ENCODE measurements at places on chromosomes 6 and 20.

DNA sequence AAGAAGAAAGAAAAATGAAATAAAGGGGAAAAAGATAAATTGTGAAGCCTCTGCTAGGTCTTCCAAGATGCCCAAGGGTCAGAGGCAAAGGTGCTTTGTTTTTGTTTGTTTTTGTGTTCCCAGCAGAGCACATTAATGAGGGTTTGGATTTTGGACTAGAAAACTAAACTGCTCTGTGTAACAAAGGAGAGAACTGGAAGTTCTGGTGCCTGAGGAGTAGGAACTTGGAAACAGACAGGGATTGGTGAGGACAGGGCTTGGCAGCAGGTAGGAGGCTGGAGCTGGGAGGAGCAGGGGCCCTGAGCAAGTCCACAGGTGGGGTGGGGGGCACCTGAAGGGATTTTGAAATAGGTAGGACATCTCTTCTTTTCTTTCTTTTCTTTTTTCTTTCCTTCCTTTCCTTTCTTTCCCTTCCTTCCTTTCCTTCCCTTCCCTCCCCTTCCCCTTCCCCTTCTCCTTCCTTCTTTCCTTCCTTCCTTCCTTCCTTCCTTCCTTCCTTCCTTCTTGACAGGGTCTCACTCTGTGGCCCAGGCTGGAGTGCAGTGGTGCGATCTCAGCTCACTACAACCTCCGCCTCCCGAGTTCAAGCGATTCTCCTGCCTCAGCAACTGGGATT is 15.3 kb upstream of the ABRACL start:
- no peak for DNase-seq

GRCh38 chr6:145139895-145140294 is 595.4 kb downstream of the EPM2A start:
- DNase-seq = no peak

DNA sequence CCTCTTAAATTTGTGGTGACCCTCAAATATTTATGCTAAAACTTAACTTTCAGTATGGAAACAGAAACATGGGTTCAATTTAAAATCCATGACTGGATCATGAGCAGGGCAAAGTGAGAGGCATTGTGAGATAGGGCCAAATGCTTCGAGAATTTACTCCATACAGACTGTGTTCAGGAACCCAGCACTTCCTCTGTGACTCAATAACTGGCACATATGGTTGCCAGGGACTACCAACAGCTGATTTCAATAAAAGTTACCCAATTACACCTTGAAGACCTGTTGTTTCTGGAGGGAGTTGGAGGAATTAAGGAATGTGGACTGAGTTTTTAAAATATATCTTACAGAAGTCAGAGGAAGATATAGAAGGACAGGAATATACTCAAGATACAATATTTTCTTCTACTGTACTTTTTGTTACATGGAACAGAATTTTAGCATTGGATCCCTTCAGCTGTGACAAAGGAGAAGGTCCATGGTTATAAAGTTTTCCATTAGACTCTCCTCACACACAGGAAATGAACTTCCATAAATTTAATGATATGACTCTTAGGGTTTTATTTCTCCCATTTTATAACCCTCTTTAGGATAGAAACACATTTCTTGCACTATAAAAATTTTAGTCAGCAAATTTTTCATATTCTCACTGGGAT is 258.5 kb downstream of the KHDC1L start:
- no peak for DNase-seq

DNA sequence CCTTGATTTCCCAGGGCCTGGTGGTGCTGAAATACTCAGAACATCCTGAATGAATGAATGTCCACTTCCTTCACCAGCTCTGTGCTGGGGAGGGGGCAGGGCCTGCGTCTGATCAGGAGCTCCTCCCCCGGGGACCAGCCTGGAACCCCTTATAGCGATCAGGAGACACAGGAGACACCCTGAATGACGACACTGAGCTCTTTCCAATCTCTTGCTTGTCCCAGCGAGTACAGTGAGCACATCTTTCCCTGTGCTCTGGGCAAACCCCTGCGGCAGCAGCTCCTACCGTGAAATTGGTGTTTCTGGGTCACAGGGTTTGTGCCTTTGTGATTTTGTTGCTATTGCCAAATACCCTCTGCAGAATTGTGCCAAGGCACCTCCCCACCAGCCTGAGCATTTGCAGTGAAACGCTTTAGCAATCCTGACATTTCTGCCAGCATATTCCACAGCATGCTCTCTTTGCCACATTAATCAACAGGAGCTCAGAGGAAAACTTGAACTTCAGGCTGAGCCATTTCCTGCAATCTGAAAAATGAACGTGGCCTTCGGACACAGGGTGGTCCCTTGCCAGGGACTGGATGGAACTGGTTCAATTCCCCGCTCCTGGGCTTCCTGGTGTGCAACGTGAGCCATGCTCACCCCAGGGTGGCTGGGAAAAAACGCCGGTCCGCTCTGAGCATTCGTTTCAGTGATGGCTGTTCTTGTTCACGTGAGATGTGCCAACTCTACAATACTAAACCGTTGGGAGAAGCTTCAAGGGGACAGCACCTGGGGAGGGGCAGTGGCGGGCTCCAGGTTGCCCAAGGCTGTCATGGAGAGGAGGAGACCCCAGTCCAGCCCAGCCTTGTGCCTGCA is 23.1 kb upstream of the MRGBP start:
- no peak for DNase-seq

DNA sequence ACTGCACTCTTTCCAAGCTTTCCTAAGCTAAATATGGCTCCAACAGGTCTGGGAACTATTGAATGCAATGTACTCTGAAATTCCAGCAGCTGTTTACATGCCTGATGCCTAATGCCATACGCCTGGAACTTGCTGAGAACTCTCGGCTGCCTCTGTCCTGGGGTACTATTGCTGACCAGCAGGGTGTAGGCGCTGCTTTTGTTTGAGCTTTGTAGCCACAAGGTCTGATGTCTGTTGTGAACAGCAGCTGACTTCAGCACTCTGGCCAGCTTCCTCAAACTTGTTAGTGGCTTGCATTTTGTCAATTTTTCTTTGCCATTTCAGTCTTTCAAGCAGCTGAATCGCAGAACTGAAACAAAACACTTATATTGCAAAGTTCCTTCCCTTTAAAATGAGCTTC is 26.7 kb downstream of the SAYSD1 start:
- no peak for DNase-seq

All from stimulated activated CD8-positive, alpha-beta memory T cell treated with anti-CD3 and anti-CD28 coated beads, Interleukin-15, amount 100 ng/mL, for 1 hour (primary cell).